Right forelimb (tissue), 1 donor: ENCODE measurements at places on chromosomes 6 and 20.

- no peak for DNase-seq
Measured at GRCh38 chr6:98900706-98901105, 47.0 kb downstream of the FBXL4 start.

- DNase-seq, result no peak
Measured at GRCh38 chr20:52259295-52259694, 67.7 kb upstream of the ZFP64 start.

GRCh38 chr20:53595018-53595378 is 1.4 kb upstream of the ZNF217 start:
- no peak for DNase-seq

- no peak for DNase-seq
Measured at GRCh38 chr6:156256161-156256560, 521.0 kb upstream of the ARID1B start.

DNA sequence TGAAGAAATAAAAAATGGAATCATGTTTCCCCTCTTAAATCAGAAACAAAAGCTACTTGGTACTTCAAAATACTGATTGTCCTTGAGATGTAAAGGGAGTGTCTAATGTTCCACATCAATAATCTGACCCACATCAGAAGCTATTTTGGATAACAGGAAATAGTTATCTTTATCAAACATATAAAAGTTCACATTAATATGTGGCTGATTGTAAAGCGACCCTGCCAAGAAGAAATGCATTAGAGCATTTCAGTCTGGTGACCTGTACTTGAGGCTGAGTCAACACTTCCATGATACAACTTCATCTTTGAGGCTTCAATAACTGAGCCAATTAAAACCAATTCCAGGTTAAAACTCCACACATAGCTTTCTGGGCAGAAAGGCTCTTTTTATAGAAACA is 31.8 kb downstream of the SYNE1 start:
- no peak for DNase-seq
